ENCODE measurements at places on chromosomes 2 and 18.
A peak's percentile ranks its signal among the peaks of the same experiment; 100 is the strongest.

DNA sequence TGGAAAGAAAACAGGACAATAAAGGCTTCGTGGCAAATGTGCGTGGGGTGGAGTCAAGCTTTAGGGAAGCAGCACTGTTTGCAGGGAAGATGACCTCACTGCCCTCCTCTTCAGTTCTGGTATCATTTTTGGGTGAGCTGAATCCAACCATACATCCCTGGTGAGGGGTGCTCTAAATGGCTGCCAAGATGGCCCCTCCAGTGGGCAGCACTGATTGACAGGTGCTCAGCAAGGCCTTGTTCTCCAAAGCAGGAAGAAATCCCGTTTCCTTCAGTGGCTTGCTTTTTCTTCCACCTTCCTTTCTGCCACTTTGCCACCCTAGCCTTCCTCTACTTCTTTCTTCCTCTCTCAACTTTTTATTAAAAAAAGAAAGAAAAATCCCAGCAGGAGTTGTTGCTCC, 132.8 kb upstream of the SP5 start:
- no peak for DNase-seq

DNA sequence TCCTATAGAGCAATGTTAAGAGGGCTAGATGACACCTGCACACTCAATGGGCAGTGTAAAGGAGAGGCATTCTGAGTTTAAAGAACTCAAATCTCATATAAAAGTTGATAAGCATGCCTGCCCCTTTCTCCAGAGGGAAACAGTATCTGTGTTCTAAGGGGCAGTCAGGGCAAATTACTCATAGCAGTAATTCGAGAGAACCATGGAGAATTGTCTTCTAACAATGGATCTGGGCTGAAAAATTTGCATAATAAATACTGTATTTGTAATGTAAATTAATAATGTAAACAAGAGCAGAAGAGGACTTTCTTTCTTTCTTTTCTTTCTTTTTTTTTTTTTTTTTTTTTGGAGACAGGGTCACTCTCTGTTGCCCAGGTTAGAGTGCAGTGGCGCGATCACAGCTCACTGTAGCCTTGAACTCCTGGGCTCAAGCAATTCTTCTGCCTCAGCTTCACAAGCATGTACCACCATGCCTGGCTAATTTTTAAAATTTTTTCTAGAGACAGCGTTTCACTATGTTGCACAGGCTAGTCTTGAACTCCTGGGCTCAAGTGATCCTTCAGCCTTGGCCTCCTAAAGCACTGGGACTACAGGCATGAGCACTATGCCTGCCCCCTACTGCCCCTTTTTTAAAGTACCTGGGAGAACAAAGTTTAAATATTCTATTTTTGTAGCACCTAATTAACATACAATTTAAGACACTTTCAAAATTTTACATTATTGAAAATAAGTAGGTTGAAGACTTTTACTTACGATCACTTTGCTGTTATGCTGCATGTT, 70.6 kb downstream of the OTX1 start:
- no peak for DNase-seq

GRCh38 chr18:79397247-79397829, 1.6 kb downstream of the NFATC1 start:
- DNase-seq = peak; percentile 21

- DNase-seq = no peak
Measured at GRCh38 chr2:150880986-150881385, 380.7 kb downstream of the RBM43 start.

- no peak for DNase-seq
Measured at GRCh38 chr18:36187826-36188721, 777 bp downstream of the MOCOS start.

DNA sequence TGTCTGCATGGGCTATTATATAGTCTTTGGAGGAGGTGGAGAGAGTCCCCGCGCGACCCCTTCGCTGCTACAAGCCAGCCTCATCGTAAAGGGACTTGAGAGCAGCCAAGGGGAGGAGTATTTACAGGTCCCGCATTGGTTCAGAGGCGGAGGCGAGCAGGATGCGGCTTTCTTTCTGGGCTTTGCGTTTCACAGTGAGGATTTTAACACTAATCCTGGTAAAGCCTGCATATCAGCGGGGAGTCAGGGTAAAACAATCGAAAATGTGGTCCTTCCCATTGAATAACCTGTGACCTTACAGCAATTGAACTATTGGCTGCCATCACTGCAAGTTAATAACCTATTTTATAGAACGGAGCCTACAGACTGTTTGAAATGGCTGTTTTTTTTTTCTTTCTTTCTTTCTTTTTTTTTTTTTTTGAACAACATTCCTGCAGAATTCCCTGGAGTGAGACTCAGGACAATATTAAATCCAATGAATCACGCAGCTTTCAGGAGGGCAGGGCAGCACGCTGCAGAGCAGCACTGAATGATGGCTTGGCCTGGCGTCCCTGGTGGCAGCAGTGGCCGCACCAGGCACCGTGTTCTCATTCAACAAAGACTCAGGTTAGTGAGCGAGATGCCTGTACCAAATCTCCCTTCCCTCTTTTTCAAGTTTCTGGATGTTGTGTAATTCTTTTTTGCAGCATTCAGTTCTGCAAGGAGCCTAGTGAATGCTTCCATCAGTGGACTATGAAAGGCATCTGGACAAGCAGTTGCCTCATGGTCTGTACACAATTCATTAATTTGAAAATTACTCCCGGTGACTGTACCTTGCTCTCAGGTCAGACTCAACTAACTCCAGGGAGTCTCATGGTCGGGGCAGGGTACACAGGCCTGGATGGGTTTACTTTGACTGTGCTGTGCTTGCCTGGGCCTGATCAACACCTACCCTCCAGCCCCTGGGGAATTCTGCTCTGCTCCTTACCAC, 19.8 kb downstream of the SMIM21 start:
- DNase-seq = no peak

Data from RWPE2 (cell line).